ENCODE measurements at places on chromosomes 16 and 17. TPM values are rescaled to one million over a fixed set of nuclear protein-coding genes. Genes with fewer than 3 reads are reported as not detected.

FAM20A gene
- 14.9 TPM for total RNA-seq

- H3K4me3 ChIP-seq: no peak overlapping the region
- DNase-seq: no peak
- H3K27ac ChIP-seq: no peak overlapping the region
- no peaks in the 10 kb centered on the region for H3K4me1 ChIP-seq
- no peaks in the 10 kb centered on the region for H3K36me3 ChIP-seq
Measured at GRCh38 chr17:55190748-55191147, 74.0 kb upstream of the HLF start.

HOXB5 gene
- 2.1 TPM for total RNA-seq

GP1BA gene
- total RNA-seq: not detected

DNA sequence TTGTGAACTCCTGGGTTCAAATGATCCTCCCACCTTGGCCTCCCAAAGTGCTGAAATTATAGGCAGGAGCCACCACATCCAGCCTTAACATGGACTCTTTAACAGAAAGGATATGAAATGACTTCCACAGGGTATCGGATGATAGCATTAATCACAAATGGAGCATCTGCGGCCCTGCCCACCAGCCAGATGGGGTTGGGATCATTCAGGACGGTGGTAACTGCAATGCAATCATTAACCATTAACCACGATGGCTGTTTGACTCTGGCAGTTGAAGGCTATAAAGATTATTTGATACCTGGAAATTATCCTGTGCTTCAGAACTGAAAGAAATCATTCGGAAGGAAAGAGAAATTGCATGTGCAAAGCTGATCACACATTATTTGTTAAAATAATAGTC is 5.3 kb upstream of the CHST5 start:
- H3K27ac ChIP-seq: no peak overlapping the region
- no peaks in the 10 kb centered on the region for H3K4me1 ChIP-seq
- H3K4me3 ChIP-seq: no peak overlapping the region
- DNase-seq: no peak
- H3K36me3 ChIP-seq: no peaks in the 10 kb centered on the region

GRCh38 chr17:11986942-11987329 is 10.3 kb downstream of the ZNF18 start:
- H3K36me3 ChIP-seq: peaks cover 5% of the 10 kb centered on the region
- H3K4me3 ChIP-seq: no peak overlapping the region
- peak; percentile 71 for DNase-seq
- H3K27me3 ChIP-seq: no peaks in the 10 kb centered on the region
- no peak overlapping the region for H3K27ac ChIP-seq

DNA sequence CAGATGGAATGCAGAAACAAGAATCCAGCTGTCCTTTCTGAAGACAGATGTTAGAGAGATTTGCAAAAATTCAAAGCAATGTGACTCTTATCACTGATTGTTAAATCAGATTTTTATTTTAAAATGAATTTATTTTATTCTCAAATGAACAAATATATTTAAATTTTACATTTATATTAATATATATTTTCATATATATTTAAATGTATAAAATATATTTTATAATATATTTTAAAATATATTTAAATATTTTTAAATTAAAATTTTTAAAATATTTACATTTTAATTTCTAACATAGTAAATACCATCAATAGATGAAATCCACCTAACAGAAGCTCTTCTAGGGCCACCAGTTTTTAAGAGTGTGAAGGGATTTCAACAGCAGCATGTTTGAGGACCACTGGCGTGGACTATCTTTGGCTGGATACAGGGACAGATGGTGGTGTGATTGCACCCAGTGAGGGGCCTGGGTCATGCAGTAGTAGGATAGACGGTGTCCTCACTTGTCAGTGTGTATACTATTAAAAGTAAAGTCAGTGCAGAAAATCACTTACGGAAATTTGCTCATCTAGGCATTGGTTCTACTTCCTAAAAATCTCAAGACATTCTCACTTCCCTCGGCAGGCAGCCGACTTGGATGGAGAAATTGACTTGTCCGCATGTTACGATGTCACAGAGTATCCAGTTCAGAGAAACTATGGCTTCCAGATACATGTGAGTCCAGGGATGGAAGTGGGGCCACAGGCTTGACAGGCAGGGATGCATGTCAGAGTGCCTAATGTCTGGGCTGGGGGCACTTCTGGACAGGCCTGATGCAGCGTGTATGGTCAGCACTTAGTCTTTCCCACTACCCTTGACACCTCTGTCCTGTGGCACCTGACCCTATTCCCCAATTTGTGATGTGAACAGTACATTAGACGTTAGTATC is 56.3 kb downstream of the PLD6 start:
- H3K36me3 ChIP-seq: peaks cover 29% of the 10 kb centered on the region
- H3K4me1 ChIP-seq: peaks cover 18% of the 10 kb centered on the region
- H3K4me3 ChIP-seq: no peak overlapping the region
- no peaks in the 10 kb centered on the region for H3K27me3 ChIP-seq
- H3K27ac ChIP-seq: no peak overlapping the region
